Muscle of leg (tissue), 16 donors: ENCODE measurements at places on chromosomes 5 and 9.
A peak's percentile ranks its signal among the peaks of the same experiment; 100 is the strongest.

GRCh38 chr5:181145133-181145532 lies 2.3 kb upstream of the OR2V2 start:
- DNase-seq, result no peak

- DNase-seq, result peak; percentile 85
Observed at GRCh38 chr5:132012371-132013005, 1.0 kb upstream of the ACSL6 start.

DNA sequence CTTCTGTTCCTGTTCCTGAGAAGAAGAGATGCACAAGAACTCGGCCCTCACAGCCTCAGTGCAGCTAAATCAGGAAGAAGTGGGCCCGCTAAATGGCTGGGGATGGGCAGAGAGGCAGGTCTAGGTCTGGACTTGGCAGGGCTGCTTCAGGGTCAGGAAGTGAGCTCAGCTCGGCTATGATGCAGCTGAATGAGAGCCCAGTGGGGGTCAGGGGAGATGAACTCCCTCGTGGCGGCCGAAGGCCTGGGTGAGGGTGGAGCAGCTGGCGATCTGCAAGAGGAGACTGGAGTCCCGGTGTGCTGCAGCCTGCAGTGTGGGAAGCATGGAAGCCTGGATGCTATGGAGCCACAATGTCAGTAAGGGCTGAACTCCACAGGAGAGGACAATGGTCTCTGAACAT lies 466.2 kb downstream of the SPOCK1 start:
- no peak for DNase-seq

- peak; percentile 77 for DNase-seq
Observed at GRCh38 chr5:157651623-157652376, 438 bp downstream of the SOX30 start.

DNA sequence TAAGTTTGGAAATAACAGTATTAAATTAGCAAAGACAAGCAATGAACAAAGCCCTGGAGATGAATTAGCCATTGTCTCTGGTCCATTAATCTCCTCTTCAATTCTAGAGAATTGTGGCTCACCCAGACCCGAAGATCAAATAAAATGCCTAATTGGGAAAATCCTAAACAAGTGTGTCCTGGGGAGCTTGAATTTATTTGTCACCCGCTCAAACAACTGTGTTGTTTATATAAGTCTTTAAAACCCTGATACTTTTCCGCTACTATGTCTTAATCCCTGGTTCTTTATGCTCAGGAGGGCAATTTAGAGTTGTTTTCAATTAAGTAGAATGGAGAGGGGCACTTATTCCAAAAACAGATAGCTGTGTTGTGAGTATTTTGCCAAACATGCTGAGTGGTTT lies 128.4 kb downstream of the ANXA1 start:
- DNase-seq, result no peak

- no peak for DNase-seq
Observed at GRCh38 chr9:137286975-137287383, 9.5 kb downstream of the TOR4A start.

DNA sequence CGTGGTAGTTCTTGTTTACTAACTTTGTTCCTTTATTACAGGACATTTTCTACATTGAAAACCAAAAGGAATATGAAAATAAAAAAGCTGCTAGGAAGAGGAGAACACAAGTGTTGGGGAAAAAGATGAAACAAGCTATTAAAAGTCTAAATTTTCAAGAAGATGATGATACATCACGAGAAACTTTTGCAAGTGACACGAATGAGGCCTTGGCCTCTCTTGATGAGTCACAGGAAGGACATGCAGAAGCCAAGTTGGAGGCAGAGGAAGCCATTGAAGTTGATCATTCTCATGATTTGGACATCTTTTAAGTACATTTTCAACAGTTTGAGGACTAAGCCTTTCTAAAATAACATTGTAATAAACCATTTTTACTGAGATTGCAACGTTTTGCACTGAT lies 23.8 kb downstream of the PHAX start:
- no peak for DNase-seq

GRCh38 chr9:91914404-91914803 lies 35.6 kb downstream of the ROR2 start:
- no peak for DNase-seq
